Activated CD4-positive, alpha-beta T cell treated with anti-CD3 and anti-CD28 coated beads, Interleukin-2, Interleukin-4, amounts not matched to agents 100 ng/mL and 50 ng/mL, durations not matched to agents 16 hours and 8 hours (primary cell): ENCODE measurements at places on chromosomes 7 and 10.

DNA sequence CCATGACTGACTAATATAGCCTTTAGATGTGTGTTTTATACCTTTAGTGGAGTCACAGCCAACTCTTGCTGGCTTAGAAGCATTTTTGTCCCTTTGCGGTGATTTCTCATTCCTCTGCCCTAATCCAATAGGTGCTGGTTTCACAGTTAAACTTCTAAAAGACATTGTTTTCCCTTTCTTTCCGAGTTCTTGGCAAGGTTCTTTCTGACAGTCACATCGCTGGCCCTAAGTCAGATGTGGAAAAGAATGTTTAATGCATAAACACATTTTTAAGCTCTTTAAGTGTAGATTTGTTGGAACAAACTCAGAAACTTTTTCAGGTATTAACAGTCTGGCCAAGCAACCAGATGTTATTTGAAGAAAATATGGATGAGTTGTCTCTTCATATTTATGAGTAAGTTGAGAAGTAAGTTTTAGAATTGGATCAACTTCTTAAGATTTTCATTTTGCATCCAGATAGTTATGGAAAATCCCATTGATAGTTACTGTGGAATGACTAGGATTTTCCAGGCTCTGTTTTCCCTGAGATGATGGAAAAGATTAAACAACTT is 4.1 kb downstream of the EPDR1 start:
- DNase-seq = no peak

DNA sequence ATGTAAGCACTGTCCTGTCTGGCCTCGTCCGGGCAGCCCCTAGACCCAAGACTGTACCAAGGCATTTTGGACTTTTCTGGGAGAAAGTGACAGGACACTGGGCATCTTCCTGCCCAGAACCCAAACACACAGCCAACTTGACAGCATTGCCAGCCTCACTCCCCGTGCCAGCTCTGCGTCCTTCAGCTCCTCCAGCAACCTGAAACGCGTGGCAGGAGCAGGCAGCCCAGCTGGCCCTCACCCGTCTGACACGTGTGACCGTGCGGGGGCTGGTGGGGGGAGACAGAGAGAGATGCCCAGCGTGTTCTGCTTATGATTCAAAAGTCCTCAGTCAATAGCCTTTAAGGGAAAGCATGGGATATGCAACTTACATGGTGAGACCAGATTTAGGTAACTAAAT is 50.3 kb upstream of the SLC29A3 start:
- DNase-seq = no peak

GRCh38 chr10:102633287-102633686 is 11.0 kb upstream of the TRIM8 start:
- peak; percentile 54 for DNase-seq

- no peak for DNase-seq
Measured at GRCh38 chr10:63396133-63396761, 69.5 kb downstream of the JMJD1C start.

- no peak for DNase-seq
Measured at GRCh38 chr7:122532406-122533269, 166.3 kb downstream of the RNF133 start.

- DNase-seq = no peak
Measured at GRCh38 chr7:96328016-96328415, 6.1 kb upstream of the SLC25A13 start.

- no peak for DNase-seq
Measured at GRCh38 chr7:45408409-45408737, 165.8 kb upstream of the ADCY1 start.

GRCh38 chr7:158863611-158864506 is 7.5 kb downstream of the DYNC2I1 start:
- DNase-seq = peak; percentile 22

DNA sequence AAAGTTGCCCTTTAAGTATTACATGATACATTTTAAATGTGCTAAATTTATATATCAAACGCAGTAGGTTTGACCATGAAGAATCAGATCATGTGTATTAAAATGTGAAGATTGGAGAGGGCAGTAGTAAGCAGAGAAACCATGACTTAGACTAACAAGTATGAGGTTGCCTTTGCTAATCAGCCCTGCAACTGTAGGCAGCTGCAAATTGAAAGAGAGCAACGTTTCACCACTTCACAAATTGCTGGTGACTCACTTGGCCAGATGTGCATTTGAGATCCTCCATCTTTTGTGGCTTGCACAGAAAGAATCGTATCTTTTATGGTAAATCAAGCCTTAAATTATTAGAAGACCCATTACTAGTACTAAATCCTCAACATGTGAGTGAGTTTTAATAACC is 10.1 kb upstream of the SEMA3A start:
- DNase-seq = no peak

GRCh38 chr7:73699370-73700068 is 16.1 kb downstream of the BUD23 start:
- no peak for DNase-seq

DNA sequence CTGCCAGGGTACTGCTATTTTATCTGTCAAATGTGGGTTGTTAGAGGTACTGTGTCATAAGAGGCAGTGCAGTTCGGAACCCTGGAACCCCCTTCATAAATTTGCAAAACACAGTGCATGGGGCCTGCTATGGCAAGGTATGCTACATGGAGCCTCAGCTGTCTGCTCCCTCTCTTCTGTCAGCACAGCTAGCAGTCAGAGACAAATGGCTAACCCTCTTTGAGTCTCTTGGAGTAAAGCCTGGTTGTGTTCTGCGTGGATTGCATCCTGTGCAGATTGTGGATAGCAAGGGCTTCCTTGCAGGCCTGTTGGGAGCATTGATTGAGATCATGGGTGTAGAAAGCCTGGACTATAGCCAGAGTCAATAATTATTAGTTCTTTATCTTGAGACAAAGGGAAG is 397.8 kb downstream of the AUTS2 start:
- no peak for DNase-seq

DNA sequence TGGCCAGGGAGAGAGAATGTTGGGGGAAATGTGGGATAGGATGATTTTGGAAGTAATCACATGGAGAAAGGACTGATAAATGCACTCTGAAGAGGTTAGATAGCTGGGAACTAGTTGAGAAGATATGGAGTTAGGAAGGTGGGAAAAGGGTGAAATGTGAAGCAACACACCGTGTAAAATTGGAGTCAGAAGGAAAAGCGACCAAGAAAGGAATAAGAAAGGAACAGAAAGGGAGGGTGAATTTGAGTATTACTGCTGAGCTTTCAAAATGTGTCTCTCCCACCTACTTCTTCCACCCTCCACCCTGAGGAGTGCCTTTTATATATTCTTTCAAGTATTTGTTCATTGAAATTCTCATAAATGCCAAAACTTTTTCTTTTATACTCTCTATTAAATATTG is 171.8 kb downstream of the BMPER start:
- DNase-seq = no peak

DNA sequence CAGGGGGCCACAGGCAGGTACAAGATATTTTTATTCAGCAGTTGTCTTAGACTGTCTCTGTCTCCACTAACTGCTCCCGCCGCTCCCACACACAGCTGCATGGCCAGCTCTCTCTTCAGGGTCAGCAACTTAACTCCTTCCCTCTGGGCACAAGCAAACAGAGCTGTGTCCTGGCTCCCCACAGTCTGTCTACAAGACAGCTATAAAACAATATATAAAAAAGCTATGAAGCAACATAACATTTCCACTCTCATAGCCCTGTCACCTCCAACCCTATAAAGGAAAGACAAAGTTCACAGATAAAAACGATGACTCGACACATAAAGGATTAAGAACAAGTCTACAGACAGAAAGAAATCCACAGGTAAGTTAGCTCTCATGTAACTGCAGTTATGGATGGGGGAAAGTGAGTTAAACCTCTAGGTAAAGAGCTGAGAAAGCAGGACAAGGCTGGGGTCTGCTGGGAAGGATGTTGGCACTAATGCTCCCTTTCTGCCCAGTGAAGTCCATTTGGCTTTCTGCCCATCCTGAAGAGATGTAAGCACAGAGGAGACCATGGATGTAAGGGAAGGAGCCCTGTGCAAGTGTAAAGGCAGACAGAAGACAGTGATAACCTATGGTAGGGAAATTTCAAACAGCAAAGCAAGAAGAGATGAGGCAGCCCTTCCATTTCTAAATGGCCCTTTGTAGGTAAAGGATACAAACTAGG is 27.0 kb downstream of the RAPGEF5 start:
- DNase-seq = no peak

- no peak for DNase-seq
Measured at GRCh38 chr7:3721422-3721821, 420.4 kb downstream of the SDK1 start.

GRCh38 chr7:5646846-5647245 is 134.6 kb downstream of the RNF216 start:
- DNase-seq = no peak

DNA sequence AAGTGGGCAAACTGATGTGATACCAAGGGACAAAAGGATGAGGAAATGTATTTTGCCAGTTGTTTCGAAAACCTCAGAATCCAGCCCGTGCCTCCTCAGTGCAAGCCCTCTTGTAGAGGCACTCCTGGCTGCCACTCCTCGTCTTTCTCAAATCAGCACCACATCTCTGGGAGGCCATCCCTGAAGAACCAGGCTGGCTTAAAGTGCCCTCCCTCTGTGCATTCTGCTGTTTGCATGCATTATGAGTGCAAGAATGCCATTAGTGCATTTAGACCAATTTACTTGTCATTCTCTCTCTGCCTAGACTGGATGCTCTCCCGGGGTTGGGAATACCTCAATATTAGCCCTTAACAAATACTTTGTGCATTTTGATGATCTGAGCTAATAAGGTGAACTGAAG is 19.9 kb upstream of the FAM180A start:
- no peak for DNase-seq

DNA sequence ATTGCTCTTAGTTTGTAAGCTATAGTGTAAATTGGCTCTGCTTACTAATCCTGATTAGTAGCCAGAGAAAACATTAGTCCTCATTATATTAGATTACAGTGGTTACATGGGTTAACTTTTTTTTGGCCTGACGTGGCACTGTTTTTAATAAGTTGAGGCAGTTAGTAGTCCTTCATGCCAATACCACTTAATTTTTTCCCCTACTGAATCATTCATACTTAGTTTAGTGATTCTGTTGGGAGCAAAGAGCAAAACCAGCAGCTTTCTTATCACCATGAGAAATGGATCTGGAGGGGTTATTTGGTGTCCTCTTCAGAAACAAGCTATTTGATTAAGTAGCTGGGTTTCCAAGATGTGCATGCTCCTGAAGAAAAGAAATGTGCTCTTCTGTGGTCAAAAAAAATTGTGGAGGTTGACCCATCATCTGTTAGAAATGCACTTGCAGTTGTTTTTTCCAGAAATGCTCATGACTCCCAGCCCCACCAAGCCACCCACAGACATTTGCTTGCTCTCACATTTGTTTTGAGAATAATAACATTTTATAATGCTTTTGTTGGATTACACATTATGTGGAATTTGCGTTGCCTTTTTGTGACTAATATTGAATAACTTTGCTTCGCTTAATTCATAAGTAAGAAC is 258.5 kb downstream of the HDAC9 start:
- no peak for DNase-seq

GRCh38 chr7:20275637-20276036 is 55.1 kb upstream of the ITGB8 start:
- no peak for DNase-seq

GRCh38 chr10:96297486-96297885 is 6.7 kb upstream of the DNTT start:
- DNase-seq = no peak

GRCh38 chr7:2520131-2520760 is 672 bp downstream of the LFNG start:
- peak; percentile 40 for DNase-seq

- DNase-seq = no peak
Measured at GRCh38 chr10:69125554-69125953, 1.6 kb downstream of the VPS26A start.

- DNase-seq = no peak
Measured at GRCh38 chr10:104247513-104248146, 7.1 kb upstream of the GSTO1 start.

DNA sequence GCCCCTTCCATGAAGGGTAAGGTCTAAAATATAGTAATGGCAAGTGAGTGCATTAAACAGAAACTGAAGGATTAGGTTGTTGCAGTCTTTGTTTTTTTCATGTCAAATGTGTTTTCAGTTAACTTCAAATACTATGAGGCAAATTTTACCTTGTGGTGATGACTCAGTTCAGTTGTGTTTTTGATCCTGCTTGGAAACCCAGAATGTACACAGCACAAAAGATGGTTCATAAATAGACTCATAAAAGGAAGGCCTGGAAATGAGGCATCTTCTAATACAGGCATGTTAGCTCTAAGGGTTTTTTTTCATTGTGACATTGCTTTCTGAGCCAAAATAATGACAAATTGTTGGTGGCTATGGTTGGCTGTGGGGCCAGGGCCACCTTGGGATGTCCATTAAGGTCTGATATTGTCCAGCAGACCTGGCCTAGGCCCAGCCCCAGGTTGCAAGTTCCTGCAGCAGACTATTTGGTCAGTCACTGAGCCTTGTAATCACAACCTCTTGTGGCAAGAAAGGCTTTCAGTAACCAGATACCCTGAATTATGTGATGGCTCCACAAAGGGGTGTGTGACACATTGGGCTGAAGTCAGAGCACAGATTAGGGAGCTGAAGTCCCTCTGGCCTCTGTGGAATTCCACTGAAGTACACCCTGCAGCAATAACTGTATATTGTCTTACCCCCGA is 69.0 kb upstream of the SAMD8 start:
- peak; percentile 58 for DNase-seq

GRCh38 chr7:21828841-21829240 is 116.9 kb downstream of the CDCA7L start:
- DNase-seq = no peak

DNA sequence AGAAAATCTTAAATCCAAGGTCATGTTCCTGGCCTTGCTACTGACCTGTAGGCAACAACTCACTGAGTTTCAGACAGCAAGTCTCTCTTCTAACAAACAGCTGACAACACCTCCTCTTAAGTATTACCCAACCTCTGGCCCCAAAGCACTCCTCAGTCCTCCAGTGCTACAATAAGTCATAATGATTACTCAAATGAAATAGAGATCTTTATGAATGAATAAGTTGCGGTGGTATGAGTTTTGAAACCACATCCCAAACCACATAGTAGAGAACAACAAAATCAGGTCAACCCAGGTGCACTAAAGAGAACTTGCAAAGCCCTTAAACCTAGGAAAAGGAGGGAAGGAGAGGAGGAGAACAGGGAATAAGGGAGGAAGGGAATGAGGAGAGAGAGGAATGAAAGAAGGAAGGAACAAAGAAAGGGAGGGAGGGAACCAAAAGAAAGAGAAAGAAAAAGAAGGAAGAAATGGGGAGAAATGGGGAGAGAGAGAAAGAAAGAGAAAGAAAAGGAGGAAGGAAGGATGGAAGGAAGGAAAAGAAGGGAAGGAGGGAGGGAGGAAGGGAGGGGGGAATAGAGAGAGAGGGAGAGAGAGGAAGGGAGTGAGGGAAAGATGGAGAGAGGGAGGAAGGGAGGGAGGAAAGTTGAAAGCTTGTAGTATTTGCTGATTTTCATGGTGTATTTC is 142.8 kb upstream of the CALCR start:
- no peak for DNase-seq

- no peak for DNase-seq
Measured at GRCh38 chr10:126465771-126466170, 77.5 kb upstream of the ADAM12 start.

GRCh38 chr7:1090686-1091643 is 3.1 kb downstream of the GPER1 start:
- DNase-seq = no peak

- DNase-seq = no peak
Measured at GRCh38 chr10:129978322-129978721, 14.2 kb upstream of the EBF3 start.
